ENCODE measurements at places on chromosomes 5 and 9.

GRCh38 chr9:123984802-123985201 is 26.8 kb upstream of the LHX2 start:
- no peak for DNase-seq

DNA sequence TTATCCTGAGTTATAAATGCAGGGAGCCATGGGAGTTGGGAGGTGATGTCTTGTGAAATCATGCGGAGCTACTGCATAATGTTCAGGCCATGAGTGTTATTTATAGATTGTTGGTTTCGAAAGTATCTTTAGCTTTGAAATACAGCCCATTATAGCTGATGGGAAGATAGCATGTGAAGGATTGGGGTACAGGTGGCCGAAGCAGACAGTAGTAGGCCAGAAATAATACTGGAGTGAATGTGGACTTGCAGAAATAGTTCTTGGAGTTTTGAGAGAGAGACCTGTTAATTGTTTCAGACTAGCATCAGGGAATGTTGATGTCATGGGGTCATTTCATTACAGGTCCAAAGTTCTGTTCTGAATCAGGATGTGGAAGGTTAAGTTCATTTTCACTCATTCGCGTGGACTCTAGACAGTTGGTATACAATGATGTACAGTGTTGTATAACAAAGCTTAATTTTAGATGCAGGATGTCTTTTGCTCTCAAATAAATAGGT is 3.8 kb downstream of the ATP6V1G1 start:
- no peak for DNase-seq

DNA sequence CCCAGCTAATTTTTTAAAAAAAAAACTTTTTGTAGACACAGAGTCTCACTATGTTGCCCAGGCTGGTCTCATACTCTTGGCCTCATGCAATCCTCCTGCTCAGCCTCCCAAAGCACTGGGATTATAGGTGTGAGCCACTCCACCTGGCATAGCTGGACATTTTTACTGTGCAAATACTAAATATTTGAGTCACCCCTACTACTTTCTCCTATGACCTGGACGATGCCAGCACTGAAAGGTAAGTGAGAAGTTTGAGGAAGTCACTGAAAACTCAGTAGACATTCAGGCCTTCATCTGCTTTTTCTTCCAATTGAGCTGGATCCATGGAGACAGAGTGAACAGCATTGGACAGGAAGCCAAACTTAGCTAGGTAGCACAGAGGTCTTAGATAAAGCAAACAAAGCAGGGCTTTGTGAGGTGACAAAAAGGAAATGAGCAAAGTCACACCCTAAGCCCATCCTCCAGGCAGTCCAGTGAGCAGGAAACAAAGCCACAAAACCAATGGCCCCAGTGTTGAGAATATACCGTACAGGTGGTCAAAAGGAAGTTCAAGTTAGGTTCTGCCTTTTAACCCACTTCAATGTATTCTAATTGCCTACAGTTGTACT is 192.6 kb upstream of the RASA1 start:
- DNase-seq, result no peak

DNA sequence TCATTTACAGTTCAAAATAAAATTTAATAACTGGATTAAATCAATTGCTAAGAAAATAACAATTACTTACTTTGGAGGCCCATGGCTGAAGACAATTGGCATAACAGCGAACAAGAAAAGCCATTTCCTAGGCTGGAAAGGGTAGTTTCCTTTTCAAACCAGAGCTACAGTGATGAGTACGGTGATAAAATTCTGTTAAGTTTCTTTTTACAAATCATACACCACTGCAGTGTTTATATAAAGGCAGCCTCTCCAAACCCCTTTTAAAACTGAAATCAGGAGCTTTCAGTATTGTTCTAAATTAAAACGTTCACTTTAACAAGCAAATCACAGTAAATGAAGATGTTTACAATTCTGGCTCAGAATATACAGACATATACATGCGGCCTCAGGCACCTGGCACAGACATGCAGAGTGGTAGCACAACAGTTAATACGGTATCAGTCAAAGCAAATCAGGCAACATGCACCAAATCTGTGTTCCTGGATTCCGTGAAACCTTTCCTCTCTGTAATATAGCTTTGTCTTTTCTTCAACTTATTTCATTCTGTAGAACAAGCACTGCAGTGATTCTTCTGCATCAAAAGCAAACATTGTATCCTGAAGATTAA is 102.9 kb downstream of the RAPGEF6 start:
- DNase-seq, result no peak
